Activated T-cell treated with anti-CD3 and anti-CD28 coated beads, Interleukin-2, amount 50 U/mL, for 1 hour (primary cell): ENCODE measurements at places on chromosomes 2 and 18.

GRCh38 chr2:72755647-72756423 lies 70.0 kb downstream of the EXOC6B start:
- DNase-seq: no peak

- no peak for DNase-seq
Observed at GRCh38 chr2:237547841-237548416, 18.4 kb upstream of the PRLH start.

- DNase-seq: no peak
Observed at GRCh38 chr2:120613742-120614571, 121.7 kb upstream of the GLI2 start.

- no peak for DNase-seq
Observed at GRCh38 chr2:159849160-159849813, 51.3 kb upstream of the CD302 start.

DNA sequence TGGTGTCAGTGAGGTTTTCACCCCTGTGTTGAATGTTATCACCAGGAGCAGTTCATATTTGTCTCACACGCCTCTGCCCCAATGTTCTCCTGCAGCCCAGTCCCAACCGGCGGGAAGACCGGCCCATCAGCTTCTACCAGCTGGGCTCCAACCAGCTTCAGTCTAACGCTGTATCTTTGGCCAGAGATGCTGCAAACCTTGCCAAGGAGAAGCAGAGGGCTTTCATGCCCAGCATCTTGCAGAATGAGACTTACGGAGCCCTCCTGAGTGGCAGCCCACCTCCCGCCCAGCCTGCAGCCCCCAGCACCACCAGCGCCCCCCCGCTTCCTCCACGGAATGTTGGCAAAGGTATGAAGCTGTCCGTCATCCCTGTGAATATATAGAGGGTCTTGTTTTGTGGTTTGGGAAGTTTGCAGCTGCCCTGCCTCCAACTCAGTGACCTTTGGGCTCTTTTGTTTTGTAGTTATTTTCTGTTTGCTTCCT lies 35.1 kb downstream of the ITGB1BP1 start:
- DNase-seq: no peak

GRCh38 chr2:232524771-232525170 lies 1.2 kb upstream of the CHRND start:
- DNase-seq: no peak

DNA sequence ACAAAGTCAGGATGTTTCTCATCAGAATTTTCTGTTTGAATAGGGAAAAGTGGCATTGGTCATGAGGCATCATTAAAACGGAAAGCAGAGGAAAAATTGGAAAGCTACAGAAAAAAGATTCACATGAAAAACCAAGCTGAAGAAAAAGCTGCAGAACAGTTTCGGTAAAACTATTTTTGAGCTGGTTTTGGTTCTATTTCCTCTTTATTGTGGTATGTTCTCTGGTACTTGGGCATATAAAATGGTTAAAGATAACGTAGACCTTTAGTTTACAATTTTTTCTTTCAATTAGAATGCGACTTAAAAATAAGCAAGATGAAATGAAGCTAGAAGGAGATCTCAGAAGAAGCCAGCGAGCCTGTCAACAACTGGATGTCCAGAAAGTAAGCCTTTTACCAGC lies 7.6 kb downstream of the GPATCH11 start:
- DNase-seq: no peak
